ENCODE measurements at places on chromosomes 7 and 10.

DNA sequence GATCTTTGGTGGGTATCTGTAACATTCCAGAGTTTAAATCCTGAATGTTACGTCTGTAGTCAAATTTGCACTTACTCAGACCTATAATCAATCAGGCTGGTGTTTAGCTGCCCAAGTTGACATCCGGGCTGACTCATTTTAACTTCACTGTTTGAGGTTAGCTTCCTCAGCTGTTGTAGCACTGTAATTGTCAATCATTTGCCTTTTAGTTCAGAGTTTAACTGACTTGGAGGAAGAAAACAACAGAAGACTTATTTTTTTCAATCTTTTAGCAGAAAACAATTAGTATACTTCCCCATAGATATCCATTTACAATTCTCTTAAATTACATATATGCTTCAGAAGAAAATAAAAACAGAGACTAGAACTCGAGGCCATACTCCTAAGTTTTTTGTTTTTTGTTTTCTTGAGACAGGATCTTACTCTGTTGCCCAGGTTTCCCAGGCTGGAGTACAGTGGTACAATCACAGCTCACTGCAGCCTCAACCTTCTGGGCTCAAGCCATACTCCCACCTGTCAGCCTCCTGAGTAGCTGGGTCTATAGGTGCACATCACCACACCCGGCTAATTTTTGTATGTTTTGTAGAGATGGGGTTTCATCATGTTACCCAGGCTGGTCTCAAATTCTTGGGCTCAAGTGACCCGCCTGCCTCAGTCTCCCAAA, 38.5 kb upstream of the LRRC17 start:
- DNase-seq = peak; percentile 38

GRCh38 chr10:84665883-84666463, 337.6 kb downstream of the CCSER2 start:
- peak; percentile 5 for DNase-seq

GRCh38 chr10:84395581-84395980, 67.2 kb downstream of the CCSER2 start:
- no peak for DNase-seq

GRCh38 chr7:157442993-157443831, 106.4 kb downstream of the DNAJB6 start:
- no peak for DNase-seq

GRCh38 chr10:78047314-78047891, 13.7 kb downstream of the RPS24 start:
- peak; percentile 67 for DNase-seq

DNA sequence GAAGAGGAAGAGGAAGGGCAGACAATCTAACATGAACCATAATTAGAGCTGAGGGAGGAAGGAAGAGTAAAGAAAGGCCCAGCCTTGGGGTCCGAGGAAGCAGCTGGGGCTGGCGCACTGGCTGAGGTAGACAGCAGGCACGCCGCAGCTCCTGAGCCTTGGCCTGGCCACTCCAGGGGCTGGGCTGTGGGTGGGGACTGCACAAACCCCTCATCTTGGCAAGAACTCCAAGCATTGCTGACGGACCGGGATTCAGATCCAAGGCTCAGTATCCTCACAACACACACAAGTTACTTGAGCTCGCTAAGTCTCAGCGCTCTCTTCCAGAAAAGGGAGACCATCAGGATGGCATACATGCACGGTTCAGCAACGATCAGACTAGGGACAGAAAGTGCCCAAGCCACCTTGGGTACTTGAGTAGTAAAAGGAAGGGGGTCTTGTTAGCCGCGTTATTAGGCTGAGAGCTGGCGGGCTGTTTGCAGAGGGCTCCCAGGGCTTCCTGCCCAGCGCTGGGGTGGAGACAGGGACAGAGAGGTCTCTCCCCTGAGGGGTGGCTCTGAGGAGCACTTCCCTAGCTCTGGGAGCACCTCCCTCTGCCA, 4.5 kb downstream of the TNS3 start:
- no peak for DNase-seq

GRCh38 chr7:115728518-115728917, 302.0 kb downstream of the TFEC start:
- no peak for DNase-seq

GRCh38 chr7:75993689-75994387, 557 bp downstream of the TMEM120A start:
- DNase-seq = peak; percentile 22

- no peak for DNase-seq
Observed at GRCh38 chr7:25951414-25952260, 200.4 kb upstream of the NFE2L3 start.

GRCh38 chr10:128069351-128070051, 56.7 kb downstream of the MKI67 start:
- DNase-seq = peak; percentile 63

DNA sequence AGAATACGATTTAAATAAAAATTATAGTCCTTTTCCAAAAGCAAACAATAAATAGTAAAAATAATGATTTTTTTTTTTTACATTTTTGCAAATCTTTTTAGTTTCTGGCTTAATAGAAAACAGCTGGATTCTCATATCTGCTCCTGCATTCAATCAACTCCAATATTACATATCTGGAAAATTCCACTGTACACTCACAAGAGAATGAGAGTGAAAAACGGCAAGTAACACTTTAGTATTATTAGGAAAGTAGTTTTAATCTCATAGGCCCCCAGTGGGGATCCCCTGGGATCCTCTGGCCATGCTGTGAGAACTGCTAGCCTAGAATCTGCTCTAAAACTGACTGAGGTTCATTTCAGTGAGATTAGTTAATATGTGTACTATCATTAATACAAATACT, 128.6 kb upstream of the LRRN3 start:
- DNase-seq = no peak

- DNase-seq = no peak
Observed at GRCh38 chr7:91112902-91113341, 151.3 kb upstream of the FZD1 start.

DNA sequence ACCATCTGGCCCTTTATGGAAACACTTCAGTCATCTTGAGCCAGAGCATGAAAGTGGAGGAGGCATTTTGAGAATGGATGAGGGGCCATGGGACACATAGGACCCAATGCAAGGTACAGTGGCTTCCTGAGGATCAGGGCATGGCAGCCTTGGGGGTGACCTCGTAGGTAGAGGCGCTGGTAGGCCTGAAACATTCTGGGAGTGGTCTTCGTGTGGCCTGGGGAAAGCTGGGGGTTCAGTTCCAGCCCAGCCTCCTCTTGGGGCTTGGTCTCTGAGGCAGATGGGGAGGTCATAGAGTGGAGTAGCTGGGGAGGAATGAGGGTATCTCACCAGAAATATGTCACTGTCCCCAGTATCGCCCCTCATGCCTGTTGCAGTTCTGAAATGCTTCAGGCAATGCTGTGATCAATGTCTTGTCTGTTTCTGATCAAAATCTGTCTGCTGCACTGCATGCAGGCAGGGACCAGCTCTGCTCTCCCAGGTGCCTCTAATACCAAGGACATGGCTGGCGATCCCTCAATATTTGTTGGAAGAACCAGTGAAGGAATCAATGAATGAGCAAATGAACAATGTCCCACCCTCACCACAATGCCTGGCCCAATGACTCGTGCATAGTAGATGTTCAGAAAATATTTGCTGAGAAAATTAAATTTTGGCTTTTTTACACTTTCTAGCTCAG, 90.9 kb downstream of the CHST15 start:
- DNase-seq = no peak

DNA sequence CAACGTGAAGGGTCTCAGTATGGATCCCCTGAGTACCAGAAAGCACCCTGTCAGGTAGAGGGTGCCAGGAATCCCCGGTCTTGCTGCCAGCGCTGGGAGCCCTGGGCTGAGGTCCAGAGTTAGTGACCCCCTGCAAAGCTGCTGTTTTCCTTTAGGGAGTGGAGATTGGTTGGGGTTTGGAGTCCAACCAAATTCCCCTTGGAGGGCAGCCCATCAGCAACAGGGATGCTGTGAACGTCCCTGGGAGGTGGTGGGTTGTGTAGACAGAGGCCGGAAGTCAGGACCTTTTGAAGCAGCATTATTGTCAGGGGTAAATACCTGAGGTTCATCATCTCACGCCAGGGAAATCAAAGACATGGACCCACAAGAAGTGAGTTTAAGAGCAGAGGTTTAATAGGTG, 104.2 kb downstream of the COL26A1 start:
- DNase-seq = no peak

DNA sequence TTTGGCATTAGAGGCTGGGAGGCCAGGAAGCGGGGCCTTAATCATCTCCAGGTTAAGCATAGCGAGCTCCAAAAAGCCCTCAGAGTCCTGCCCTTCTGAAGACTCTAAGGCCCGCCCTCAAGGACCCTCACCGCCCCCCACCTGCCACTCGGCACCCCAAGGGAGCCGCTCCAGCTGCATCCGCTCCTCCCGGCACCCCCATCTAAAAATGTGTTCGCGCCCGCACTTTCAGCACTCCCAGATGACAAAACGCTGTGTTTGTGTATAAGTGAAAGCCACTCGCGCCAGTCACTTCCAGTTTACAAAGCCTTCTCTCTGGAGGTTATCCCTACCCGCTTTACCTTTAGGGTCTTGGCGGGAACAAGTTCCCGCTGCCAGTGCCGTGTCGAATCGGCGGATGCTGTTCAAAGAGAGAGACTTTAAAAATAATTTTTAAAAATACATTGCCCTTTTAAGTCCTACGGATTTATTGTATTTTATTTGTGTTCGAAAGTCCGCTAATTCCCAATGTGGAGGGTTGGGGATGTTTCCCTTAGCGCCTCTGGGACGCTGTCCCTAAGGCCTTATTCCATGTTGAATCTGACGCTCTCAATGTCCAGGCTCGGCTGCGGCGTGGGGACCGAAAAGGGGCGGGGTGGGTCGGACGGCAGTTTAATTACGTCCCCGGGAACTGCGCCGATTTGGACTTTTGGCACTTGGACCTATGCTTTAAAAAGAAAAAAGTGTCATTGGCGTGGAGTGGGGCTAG, at the start of the genes DCLRE1A and NHLRC2:
TSS of gene DCLRE1A (minus strand) at position 70 of the 748 bp plus-strand sequence. CDS start 900 bp downstream, outside the sequence.
TSS of gene NHLRC2 (plus strand) at position 649 of the 748 bp plus-strand sequence. CDS start 212 bp downstream, outside the sequence.
- DNase-seq = peak; percentile 50

DNA sequence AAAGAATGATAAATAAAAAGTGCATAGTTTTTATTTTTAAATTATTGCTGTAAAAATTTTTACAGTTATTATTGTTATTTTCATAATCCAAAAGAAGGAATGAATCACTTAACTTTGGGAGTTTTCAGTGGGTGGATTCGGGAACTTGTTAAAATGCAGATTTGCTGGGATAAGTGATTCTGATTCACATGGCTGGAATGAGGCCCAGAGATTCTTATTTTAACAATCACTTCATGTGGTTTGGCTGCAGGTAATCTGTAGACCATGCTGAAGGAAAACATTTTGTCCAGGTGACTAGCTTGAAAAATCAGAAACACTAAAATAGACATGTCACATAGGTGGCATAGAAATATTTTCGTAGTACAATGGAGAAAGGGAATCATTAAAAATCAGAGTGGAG, 13.9 kb downstream of the CROT start:
- DNase-seq = no peak

GRCh38 chr10:119919271-119919670, 26.7 kb downstream of the SEC23IP start:
- no peak for DNase-seq

GRCh38 chr7:38463277-38464225, 167.6 kb downstream of the AMPH start:
- peak; percentile 79 for DNase-seq

DNA sequence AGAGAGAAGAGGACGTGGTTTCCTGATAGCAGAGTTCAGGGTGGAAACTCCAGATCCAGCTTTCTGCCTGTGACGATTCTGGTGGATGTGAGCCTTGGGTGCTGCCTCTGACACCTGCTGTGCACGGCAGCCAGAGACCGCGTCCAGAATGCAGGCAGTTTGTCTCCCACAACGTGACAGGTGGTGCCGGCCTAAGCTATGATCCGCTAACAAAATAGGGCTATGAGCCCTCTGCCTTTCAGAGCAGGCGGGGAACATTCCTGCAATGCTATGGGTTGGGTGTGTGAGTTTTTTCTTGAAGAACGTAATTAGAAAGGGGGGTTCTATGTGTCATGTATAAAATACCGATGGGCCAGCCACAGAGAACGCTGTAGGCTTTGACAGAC, 297.3 kb upstream of the PRKCQ start:
- no peak for DNase-seq

DNA sequence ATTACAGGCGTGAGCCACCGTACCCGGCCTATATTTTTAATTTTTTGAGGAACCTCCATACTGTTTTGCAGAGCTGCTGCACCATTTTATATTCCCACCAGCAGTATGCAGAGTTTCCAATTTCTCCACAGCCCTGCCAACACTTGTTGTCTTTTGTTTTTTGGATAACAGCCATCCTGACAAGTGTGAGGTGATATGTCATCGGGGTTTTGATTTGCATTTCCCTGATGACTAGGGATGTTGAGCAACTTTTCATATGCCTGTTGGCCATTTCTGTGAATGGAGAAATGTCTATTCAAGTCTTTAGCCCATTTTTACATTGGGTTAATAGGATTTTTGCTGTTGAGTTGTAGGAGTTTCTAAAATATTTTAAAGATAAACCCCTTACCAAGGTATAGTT, 22.2 kb downstream of the ENTPD7 start:
- DNase-seq = no peak
